T-helper 17 cell (primary cell): ENCODE measurements at places on chromosomes 5 and 9.

DNA sequence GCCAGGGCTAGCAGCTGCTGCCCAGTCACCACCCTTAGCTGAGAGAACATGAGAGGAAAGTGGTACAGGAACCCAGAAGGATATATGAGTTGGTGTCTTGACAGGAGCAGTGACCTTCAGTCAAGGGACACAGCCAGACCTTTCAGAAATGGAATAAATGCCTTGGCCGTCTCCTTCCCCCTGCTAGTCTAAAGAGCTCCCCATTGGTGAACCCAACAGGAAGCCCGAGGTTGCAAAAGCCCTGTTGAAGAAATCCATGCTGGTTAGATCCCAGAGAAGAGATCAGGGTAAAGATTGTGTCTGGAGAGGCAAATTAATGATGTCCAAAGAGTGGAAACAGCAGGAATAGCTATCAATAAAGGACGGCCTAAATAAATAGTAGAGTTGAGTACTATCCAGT is 244.5 kb downstream of the NR3C1 start:
- DNase-seq, result no peak

DNA sequence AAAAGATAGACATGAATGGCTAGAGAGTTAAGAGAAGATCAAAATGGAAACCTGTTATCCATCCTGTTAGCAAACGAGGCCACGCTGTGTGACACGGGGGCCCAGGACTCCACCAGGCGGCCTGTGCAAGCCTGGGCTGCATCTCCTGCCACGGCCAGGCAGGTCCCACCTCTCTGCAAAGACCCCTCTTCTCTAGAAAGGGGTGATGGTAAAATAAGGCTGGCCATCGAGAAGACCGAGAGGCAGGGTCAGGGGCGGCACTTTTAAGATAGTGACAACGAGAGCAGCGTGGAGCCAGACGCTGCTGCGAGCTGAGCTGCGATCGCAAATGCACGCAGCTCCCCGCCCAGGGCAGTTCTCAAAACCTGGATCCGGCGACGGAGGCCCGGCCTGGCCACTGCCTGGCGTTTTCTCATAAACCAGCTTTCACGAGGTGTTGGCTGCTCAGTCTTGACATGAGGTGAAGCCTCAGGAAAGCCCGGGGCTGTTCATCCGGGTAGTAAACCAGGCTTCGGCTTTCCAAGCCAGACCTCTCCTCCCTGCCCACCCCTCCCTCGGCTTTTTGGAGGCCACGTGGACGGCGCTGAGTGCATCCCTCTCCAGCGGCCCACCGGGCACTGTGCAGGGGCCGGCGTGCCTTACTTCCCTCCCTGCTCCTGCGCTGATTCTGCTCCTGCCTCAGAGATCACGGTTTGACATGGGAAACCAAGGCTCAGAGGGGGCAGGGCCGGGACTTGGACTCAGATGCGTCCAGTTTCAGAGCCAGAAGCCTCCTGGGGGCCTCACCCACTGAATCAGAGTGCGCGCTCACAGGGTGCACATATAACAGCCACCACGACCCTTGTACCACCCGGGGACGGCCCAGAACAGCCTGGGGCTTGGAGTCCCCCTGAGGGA is 151.6 kb upstream of the PHYKPL start:
- DNase-seq, result no peak

- DNase-seq, result no peak
Observed at GRCh38 chr9:114096041-114096511, 3.0 kb downstream of the KIF12 start.

DNA sequence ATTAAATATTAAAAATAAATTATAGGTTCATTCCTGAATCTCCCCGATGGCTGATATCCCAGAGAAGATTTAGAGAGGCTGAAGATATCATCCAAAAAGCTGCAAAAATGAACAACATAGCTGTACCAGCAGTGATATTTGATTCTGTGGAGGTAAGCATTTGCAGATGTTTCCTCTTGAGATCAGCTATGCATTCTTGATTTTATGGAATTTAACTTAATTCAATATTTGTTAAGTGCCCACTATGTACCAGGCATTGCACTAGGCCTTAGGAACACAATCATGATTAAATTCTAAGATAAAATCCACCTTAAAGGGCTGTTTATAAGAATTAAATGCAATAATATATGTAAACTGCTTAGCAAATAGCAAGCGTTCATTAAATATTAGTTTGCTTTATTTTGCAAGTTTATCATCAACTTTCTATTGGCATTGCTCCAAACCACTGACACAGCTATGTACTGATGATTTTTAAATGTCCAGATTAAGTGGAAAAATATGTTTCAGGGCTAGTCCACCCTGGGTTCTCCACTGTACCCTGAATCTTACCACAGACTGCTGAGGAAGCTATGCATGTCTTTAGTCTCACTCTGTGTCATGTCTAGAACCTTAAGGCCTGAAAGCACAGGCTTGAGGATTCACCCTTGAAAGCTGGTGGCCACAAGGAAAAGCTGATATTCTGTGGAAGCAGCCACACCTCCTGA is 33.2 kb downstream of the SLC22A4 start:
- no peak for DNase-seq

DNA sequence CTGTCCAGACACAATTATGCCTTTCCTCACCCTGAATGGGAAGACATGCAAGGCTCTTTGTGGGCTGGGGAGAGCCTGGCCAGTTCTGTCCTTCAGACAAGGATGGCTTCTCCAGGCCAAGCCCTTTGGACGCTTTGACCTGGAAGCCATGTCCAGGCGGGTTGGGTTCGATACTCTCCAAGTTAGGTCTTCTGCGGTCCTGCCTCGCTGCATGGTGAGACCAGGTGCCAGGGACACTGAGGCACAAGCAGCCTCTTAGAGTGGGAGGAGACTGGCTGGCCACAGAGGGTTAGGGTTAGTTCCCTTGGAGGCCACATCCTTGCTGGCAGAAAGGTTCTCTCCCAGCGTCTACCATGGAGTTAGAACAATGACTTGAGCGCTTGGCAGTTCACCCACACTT is 67.6 kb downstream of the SHB start:
- DNase-seq, result no peak

GRCh38 chr9:135701959-135702721 is at the start of gene KCNT1:
TSS of gene KCNT1 (plus strand) at chr9:135702185. CDS start at chr9:135702259, 74 bp downstream.
- peak; percentile 44 for DNase-seq

DNA sequence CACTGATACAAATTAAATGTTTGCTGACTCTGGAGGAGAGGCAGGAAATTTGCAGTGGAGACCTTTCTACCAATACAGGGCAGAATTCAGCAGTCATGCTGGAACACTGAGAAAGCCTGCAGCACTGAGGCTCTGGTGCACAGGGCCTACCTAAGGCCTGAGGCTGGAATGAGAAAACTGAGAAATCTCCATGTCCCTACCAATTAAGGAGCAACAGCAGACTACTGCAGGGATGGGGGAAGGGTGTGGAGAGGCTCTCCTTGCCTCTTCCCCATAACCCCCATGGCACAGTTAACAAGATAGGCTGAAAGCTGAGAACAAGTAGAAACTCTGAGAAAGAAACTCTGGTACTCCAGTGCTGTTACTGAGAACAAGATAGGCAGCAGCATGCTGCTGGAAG is 10.5 kb downstream of the FBXO4 start:
- DNase-seq, result no peak

DNA sequence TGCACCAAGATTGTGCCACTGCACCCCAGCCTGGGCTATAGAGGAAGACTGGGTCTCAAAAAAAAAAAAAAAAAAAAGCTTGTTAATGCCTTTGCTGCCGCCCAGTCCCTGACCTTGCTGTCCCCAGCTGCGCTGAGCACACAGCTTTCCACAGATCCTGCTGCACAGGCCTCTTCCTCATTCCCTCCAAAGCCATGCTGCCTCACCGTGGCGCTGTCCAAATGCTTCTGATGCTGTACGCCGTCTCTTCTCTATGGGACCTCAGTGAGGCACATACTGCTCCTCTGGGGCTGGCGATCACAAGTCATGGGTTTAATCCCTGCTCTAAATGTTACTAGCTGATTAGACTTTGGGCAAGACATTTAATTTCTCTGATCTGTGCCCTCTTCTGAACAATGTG is 234.1 kb downstream of the FBXL7 start:
- DNase-seq, result no peak

DNA sequence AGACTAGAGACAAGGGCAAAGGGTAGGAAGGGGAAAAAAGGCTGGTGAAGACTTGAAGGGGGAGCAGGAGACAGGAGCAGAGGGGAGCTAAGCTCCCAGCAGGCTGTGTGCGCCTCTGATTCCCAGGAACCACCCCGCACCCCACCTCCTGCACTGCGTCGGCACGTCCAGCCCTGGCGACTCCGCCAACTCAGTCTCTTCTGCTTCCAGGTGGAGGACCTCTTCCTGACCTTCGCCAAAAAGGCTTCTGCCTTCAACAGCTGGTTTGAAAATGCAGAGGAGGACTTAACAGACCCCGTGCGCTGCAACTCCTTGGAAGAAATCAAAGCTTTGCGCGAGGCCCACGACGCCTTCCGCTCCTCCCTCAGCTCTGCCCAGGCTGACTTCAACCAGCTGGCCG is 30.5 kb downstream of the DYNC2I2 start:
- DNase-seq, result no peak

- DNase-seq, result no peak
Observed at GRCh38 chr9:132078699-132079356, 839 bp downstream of the MED27 start.

DNA sequence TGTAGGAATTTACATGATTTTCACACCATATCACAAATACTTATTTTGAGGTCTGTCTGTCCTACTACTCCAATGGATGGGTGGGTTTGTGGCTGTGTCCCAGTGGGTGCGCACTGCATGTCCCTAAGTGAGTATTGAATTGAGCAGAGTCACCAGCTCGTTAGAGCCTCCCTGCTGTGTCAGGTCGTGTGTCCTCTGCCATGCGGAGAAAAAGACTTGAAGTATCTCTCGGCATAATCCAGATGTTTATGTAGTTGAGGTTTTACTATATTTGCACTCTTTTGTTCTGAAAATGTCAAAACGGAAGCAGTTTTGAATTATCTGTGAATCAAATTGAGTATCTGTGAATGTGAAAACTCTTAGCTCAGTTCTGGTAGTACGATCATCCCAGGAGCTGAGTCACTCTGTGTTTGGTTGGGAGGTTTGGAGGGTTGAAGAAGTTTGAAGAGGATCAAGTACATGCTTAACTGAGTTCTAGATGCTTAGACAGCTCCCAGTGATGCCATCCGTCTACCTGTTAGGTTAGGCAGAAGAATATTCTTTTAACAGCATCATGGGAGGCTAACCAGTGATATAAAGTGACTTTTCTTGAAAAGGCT is 194.2 kb downstream of the TENT4A start:
- no peak for DNase-seq

DNA sequence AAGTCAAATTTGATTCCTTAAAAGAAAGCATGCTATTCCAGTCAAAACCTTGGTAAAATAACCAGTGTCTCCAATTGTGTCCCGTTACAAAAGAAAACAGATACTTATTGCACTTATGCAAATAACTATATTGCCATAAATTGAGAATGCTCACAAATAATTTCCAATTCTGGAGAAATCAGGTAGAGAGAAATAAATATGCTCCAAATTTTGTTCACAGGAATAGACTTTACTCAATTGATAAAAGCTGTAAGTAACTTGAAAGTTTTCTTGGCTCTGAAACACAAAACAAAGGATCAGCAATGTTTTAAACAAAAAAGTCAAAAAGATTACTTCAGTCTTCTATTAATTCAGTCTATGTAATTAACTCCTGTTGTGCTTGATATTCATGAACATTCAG is 7.8 kb upstream of the DTWD2 start:
- DNase-seq, result no peak

- DNase-seq, result no peak
Observed at GRCh38 chr9:19876569-19877316, 87.9 kb upstream of the SLC24A2 start.

GRCh38 chr9:75866273-75866871 is 24.1 kb upstream of the PCSK5 start:
- DNase-seq, result no peak

DNA sequence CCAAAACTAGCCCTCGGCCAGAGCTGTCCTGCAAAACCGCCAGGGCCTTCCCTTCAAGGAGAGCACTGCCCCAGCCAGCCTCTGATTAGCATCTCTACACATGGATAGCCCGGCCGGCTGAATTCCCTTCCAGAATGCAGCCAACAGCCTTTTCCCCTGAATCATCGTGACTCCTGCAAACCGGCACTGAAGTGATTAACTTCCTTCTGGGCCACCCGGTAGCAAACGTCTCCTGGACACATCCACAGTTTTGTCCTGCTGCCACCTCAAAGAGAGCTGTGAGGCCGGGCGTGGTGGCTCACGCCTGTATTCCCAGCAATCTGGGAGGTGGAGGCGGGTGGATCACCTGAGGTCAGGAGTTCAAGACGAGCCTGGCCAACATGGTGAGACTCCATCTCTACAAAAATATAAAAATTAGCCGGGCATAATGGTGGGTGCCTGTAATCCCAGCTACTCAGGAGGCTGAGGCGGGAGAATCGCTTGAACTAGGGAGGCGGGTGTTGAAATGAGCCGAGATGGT is 21.1 kb upstream of the EEIG1 start:
- no peak for DNase-seq

- no peak for DNase-seq
Observed at GRCh38 chr5:103624675-103625074, 62.1 kb upstream of the NUDT12 start.

GRCh38 chr9:16206518-16206917 is 653.7 kb downstream of the CCDC171 start:
- no peak for DNase-seq

GRCh38 chr5:111299831-111300432 is 75.7 kb downstream of the CAMK4 start:
- DNase-seq, result no peak

DNA sequence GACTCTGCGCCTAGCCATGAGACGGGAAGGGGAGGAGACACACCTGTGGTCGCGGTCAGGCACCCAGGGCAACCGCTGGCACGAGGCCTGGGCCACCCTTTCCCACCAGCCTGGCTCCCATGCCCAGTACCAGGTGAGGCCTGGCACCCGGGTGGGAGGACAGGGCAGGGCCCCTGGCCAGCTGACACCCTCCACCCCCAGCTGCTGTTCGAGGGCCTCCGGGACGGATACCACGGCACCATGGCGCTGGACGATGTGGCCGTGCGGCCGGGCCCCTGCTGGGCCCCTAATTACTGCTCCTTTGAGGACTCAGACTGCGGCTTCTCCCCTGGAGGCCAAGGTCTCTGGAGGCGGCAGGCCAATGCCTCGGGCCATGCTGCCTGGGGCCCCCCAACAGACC is 5.0 kb downstream of the MAMDC4 start:
- DNase-seq, result peak; percentile 9

GRCh38 chr9:237141-237857 is 22.6 kb downstream of the DOCK8 start:
- no peak for DNase-seq

DNA sequence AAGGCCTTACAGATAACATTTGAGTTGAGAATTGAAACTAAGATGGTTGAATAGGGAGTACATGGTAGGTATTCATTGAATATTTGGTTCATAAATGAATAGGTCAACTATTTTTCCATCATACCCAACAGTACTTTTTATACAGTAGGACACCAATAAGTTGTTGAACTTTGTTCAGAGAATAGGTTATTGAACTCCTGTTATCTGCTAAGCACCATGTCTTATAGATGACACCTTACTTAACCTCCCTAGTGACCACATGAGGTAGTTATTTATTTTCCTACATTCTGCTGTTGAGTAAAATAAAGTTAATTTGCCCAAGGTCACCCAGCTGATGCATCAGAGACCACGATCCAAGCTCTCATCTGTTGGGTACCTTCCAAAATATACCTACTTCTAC is 49.6 kb upstream of the ATP10B start:
- DNase-seq, result no peak
